ENCODE measurements at places on chromosomes 2 and 18.

DNA sequence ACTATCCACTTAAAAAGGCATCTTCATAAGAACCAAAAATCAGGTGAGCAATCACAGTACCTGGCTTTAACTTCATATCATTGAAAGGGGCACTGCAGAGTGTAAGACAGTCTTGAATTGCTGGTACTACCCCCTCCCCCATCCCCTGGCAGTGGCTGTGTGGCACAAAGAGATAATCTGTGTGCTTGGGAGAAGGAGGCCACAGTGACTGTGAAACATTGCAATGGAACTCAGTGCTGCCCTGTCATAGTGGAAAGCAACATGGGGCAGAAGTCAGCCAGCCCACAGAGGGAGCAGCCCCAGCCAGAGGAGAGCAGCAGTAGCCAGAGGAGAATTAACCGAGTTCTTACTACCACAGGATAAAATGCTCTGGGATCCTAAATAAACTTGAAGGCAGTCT, 45.3 kb upstream of the UGP2 start:
- H3K36me3 ChIP-seq: no peaks in the 10 kb centered on the region
- no peak for DNase-seq
- no peaks in the 10 kb centered on the region for H3K4me1 ChIP-seq
- peaks cover 3% of the 10 kb centered on the region for H3K27me3 ChIP-seq
- no peak overlapping the region for H3K27ac ChIP-seq

- peak overlapping the region; percentile 96 for H3K4me3 ChIP-seq
- H3K36me3 ChIP-seq: no peaks in the 10 kb centered on the region
- H3K27me3 ChIP-seq: peaks cover 23% of the 10 kb centered on the region
- peaks cover 67% of the 10 kb centered on the region for H3K4me1 ChIP-seq
- DNase-seq: no peak
Observed at GRCh38 chr2:152718909-152719645, 657 bp downstream of the ARL6IP6 start.

- no peaks in the 10 kb centered on the region for H3K36me3 ChIP-seq
- no peak overlapping the region for H3K4me3 ChIP-seq
- no peaks in the 10 kb centered on the region for H3K4me1 ChIP-seq
- no peak overlapping the region for H3K27ac ChIP-seq
Observed at GRCh38 chr18:13653746-13654433, 72.5 kb downstream of the FAM210A start.

DNA sequence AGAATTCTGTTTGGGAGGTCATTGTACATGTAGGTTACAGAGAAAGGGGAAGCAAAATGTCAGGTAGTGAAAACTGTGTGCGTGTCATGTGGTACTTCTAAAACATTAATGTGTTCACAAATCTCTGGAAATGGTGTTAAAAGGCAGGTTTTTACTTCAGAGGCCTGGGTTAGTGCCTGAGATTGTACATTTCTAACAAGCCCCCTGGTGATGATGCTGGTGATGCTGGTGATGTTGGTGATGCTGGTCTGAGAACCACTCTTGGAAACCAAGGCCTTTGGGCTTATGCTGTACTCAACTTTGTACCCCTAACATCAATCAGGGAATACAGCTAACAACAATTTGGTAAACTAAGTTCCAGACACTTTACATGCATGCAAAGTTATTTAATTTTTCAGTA, 187.1 kb downstream of the SCG2 start:
- H3K36me3 ChIP-seq: no peaks in the 10 kb centered on the region
- no peaks in the 10 kb centered on the region for H3K4me1 ChIP-seq
- H3K4me3 ChIP-seq: no peak overlapping the region
- no peak for DNase-seq
- no peak overlapping the region for H3K27ac ChIP-seq
- no peaks in the 10 kb centered on the region for H3K27me3 ChIP-seq

GRCh38 chr2:158745067-158745865, 49.9 kb upstream of the DAPL1 start:
- H3K4me1 ChIP-seq: no peaks in the 10 kb centered on the region
- H3K27me3 ChIP-seq: peaks cover 3% of the 10 kb centered on the region
- H3K4me3 ChIP-seq: no peak overlapping the region
- no peaks in the 10 kb centered on the region for H3K36me3 ChIP-seq
- no peak overlapping the region for H3K27ac ChIP-seq
- DNase-seq: no peak

- H3K4me1 ChIP-seq: no peaks in the 10 kb centered on the region
- no peaks in the 10 kb centered on the region for H3K36me3 ChIP-seq
- H3K27ac ChIP-seq: no peak overlapping the region
- no peak for DNase-seq
- peaks cover 7% of the 10 kb centered on the region for H3K27me3 ChIP-seq
Observed at GRCh38 chr2:150485871-150486538, 1.5 kb downstream of the RND3 start.

DNA sequence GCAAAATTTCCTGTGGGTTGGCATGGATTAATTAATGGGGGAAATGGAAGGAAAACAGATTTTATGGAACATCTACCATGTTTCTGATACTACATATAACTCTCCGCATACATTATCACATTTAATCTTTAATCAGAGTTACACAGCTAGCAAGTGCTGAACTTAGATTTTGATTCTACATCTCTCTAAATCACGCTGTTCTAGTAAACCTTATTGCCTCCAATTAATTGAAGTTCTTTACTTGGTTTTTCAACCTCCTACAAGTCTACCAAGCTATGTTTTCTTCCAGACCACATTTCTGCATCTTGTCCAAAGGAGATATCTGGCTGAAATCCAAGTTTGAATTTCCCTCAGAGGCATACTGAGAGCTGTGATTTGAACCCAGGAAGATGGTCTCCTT, 125.8 kb upstream of the GAREM1 start:
- H3K4me1 ChIP-seq: no peaks in the 10 kb centered on the region
- no peaks in the 10 kb centered on the region for H3K27me3 ChIP-seq
- H3K4me3 ChIP-seq: no peak overlapping the region
- no peaks in the 10 kb centered on the region for H3K36me3 ChIP-seq
- DNase-seq: no peak

GRCh38 chr18:41131050-41131449, 824.0 kb upstream of the PIK3C3 start:
- H3K4me3 ChIP-seq: no peak overlapping the region
- H3K4me1 ChIP-seq: no peaks in the 10 kb centered on the region
- no peaks in the 10 kb centered on the region for H3K36me3 ChIP-seq
- peaks cover 2% of the 10 kb centered on the region for H3K27me3 ChIP-seq

GRCh38 chr2:124246170-124246569, 221.1 kb downstream of the CNTNAP5 start:
- H3K36me3 ChIP-seq: no peaks in the 10 kb centered on the region
- peaks cover 4% of the 10 kb centered on the region for H3K27me3 ChIP-seq
- no peak overlapping the region for H3K4me3 ChIP-seq

DNA sequence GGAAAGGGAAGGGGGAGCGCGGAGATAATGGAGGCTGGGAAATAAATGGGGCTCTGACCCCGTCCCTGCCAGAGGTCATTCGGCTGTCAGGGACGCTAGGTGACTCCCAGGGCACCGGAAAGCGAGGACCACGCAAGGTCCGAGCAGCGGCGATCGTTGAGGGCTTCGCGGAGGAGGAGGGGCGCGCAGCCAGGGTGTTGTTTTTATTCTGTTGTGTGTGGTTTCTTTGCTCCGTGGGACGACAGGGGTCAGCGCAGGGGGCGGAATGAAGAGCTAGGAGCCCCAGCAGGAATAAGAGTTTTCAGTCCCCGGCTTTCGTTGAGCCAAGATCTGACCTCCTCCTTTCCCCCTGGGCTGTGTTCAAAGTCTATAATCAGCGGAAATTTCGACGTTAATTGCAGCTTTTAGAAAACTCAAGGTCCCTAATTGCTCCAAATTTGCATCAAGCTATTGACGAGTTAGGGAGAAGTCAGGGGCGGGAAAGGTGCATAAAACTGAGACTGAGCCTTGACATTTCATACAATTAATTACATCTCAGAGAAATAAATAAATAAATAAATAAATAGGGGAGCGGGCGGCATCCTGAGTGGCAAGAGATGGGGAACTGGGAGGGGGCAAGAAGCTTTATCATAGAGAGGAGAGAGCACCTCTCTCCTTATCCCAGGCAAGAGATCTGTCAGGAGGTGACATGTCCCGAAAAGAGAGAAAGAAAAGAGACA, 2.2 kb downstream of the GAD1 start:
- no peaks in the 10 kb centered on the region for H3K36me3 ChIP-seq
- peaks cover 61% of the 10 kb centered on the region for H3K4me1 ChIP-seq
- no peak overlapping the region for H3K4me3 ChIP-seq
- no peak overlapping the region for H3K27ac ChIP-seq

DNA sequence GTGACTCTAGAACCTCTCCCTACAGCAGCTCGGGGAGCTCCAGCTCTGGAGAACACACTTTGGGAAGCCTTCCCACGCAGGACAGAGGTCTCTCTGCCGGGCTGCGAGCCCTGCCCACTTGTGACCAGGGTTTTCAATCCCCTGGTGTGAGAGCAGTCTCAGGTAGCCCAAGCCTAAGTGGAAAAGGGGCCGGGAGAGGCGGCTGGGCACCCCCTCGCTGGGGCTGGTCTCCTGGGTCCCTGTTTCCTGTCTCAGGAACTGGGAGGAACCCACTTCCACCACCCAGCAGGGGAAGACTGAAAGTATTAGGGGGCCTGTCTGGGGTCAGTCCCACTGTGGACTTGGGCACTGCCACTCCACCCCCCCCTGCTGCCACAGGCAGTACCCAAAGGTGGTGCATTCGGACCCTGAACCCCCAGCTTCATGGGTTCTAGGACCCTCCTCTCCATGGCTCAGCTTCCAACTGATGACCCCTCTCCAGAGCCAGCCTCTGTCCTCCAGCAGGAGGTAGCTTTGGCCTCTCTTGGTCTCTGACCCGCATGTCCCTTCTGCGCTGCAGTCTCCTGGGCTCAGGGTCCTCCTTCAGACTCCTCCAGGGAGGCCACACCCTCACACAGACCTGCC, 70.0 kb downstream of the RRM2 start:
- no peaks in the 10 kb centered on the region for H3K36me3 ChIP-seq
- H3K27me3 ChIP-seq: no peaks in the 10 kb centered on the region
- H3K27ac ChIP-seq: no peak overlapping the region
- no peak overlapping the region for H3K4me3 ChIP-seq
- no peak for DNase-seq
- H3K4me1 ChIP-seq: no peaks in the 10 kb centered on the region

DNA sequence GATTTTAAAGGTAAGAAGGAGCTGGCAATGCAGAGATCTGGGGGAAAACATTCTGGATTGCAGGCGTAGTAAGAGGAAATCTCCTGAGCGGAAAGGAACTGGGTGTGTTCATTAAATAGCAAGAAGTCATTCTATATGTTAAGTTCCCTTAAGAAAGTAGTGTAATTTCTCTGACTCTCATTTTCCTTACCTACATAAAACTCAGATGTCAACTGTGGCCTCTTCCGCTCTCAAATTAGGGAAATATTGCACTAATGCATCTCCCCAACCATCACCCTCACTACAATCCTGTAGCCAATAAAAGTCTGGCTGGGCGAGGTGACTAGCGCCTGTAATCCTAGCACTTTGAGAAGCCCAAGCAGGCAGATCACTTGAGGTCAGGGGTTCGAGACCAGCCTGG, 89.0 kb upstream of the CDC42EP3 start:
- H3K4me3 ChIP-seq: no peak overlapping the region
- H3K36me3 ChIP-seq: peaks cover 8% of the 10 kb centered on the region
- no peak for DNase-seq
- H3K4me1 ChIP-seq: no peaks in the 10 kb centered on the region

GRCh38 chr2:130336877-130337734, 5.6 kb upstream of the IMP4 start:
- peaks cover 6% of the 10 kb centered on the region for H3K27me3 ChIP-seq
- H3K4me3 ChIP-seq: no peak overlapping the region
- H3K36me3 ChIP-seq: peaks cover 18% of the 10 kb centered on the region
- peak; percentile 19 for DNase-seq
- H3K27ac ChIP-seq: no peak overlapping the region

GRCh38 chr2:20433946-20434553, 12.8 kb upstream of the RHOB start:
- DNase-seq: no peak
- peaks cover 6% of the 10 kb centered on the region for H3K27me3 ChIP-seq
- H3K27ac ChIP-seq: no peak overlapping the region
- H3K4me1 ChIP-seq: no peaks in the 10 kb centered on the region
- no peaks in the 10 kb centered on the region for H3K36me3 ChIP-seq
- H3K4me3 ChIP-seq: no peak overlapping the region

- no peak for DNase-seq
- no peak overlapping the region for H3K4me3 ChIP-seq
- no peaks in the 10 kb centered on the region for H3K36me3 ChIP-seq
- H3K27ac ChIP-seq: no peak overlapping the region
- H3K27me3 ChIP-seq: peaks cover 2% of the 10 kb centered on the region
- H3K4me1 ChIP-seq: no peaks in the 10 kb centered on the region
Observed at GRCh38 chr2:107108556-107108955, 222.6 kb upstream of the ST6GAL2 start.

DNA sequence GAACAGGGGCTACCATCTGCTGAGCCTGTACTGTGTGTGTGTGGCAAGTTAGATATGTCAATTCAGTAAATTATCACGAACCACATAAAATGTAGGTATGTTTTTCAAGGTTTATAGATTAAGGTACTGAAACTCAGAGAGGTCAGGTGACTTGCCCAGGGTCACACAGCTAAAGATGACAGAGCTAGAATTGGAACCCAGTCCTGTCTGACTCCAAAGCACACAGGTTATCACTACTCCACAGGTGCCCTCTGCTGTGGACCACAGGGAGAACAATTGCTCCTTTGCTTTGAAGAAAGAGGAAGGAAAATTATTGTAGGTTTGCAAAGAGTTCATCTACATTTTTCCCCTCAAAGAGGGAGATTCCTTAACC, 229.7 kb upstream of the AGAP1 start:
- H3K27me3 ChIP-seq: peaks cover 15% of the 10 kb centered on the region
- no peaks in the 10 kb centered on the region for H3K36me3 ChIP-seq
- no peak overlapping the region for H3K27ac ChIP-seq
- H3K4me3 ChIP-seq: no peak overlapping the region
- DNase-seq: no peak

DNA sequence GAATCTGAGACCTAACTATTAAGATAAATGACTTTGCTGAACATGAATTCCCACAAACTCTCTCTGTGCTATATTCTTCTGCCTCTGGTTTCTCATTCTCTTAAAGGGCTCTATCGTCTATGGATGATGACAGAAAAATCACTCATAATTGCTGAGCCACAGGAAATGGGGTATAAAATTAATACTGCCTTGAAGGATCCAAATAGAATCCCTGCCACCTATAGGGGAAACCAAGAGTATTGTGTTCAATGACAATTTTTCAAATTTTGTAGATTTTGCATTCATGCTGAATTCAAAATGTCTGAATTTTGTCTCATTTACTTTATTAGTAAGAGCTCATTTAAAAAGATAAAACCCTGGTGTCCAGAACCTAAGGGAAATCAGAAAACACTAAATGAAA, 235.8 kb downstream of the RBM43 start:
- H3K27ac ChIP-seq: no peak overlapping the region
- H3K36me3 ChIP-seq: no peaks in the 10 kb centered on the region
- H3K4me1 ChIP-seq: no peaks in the 10 kb centered on the region

GRCh38 chr2:212904646-212905045, 246.8 kb downstream of the IKZF2 start:
- peaks cover 2% of the 10 kb centered on the region for H3K27me3 ChIP-seq
- H3K4me3 ChIP-seq: no peak overlapping the region
- peaks cover 7% of the 10 kb centered on the region for H3K4me1 ChIP-seq

- no peak overlapping the region for H3K27ac ChIP-seq
- H3K27me3 ChIP-seq: no peaks in the 10 kb centered on the region
- DNase-seq: no peak
- H3K36me3 ChIP-seq: no peaks in the 10 kb centered on the region
- H3K4me3 ChIP-seq: no peak overlapping the region
Observed at GRCh38 chr2:177723235-177723634, 330.7 kb downstream of the AGPS start.

All from immature natural killer cell (primary cell).